ENCODE measurements at places on chromosomes 3 and 15.
A peak's percentile ranks its signal among the peaks of the same experiment; 100 is the strongest.

GRCh38 chr3:149579838-149580542 is 77.8 kb downstream of the WWTR1 start:
- no peak for DNase-seq

GRCh38 chr3:48086705-48087104 is 70.5 kb upstream of the MAP4 start:
- DNase-seq: no peak

- no peak for DNase-seq
These were observed 103.8 kb downstream of the GALK2 start for GRCh38 chr15:49273734-49274318.

- no peak for DNase-seq
These were observed 104.3 kb downstream of the NEO1 start for GRCh38 chr15:73156431-73157191.

- DNase-seq: no peak
These were observed 94.8 kb downstream of the TLE3 start for GRCh38 chr15:70002897-70003296.

GRCh38 chr15:61752001-61752400 is 308.2 kb downstream of the VPS13C start:
- DNase-seq: no peak

DNA sequence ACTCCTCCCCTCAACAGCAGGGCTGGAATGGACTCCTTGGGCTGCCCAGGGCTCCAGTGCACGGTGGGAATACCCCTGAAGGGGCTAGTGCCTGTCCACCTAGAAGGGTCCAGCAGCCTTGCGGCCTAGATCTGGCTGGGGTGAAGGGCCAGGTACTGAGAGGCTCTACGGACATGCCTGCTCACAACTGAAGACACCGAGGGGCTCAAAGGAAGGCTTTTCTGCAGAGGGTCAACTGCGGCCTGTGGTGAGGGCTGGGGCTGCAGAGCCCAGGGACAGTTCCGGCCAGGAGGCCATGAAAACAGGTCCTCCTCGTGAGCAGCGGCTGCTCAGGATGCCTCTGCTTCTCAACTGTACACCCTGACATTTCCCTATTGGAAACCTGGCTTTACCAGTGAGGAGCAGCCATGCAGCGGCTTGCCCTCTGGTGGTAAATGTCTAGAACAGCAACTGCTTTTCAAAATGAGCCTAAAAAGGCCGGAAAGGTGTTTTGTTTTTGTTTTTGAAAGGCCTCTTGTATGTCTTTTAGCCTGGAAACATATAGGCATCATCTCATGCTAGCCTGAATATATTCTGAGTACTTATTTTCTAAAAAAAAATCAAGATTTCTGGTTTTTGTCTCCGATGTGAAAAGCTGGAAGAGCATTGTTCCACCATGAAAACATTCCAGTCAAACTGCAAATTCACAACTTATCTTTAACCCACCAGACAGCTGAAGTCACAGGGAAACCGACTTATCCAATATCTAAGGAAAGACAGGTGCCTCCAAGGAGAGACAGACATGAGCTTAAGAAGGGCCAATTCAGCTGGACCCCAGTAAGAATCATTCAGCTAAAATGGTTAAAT is 163.4 kb downstream of the KLF13 start:
- DNase-seq: peak; percentile 45

DNA sequence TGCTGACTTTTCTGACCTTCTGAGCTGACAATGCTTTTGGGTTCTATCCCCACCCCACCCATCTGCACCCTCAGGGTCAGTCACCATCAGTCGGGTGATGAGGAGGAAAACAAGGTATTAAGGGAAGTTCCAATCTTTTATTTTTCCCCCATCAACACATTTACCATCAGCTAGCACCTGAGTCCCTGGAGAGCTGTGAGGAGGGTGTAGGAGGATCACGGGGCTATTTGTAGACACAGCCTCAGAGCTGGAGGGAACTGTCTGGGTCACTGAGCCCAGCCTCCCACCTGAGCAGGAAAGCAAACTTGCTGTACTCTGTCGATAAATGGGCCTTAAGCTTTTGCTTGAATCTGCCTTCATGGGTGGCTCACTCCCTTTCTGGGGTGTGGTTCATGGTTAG is 24.8 kb upstream of the ZFAND6 start:
- no peak for DNase-seq

DNA sequence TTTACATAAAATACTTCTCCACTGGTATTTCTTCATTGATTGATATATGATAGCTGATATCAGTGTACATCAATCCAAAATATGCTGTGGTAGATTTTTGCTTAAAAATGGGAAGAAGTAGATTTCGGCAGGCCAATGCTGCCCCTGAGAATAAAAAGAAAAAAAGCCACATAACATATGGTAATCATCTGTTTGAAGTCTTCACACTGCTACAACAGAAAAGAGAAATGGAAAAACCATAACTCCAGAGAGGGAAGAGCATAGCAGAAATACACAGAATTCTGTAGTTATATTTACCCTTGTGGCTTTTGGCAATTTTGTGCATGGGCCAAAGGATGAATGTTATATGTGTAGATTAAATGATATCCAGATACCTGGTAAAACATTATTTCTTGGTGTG is 143.1 kb upstream of the KCNMB2 start:
- no peak for DNase-seq

GRCh38 chr3:171809861-171810628 is at the start of gene PLD1:
PLD1 (minus strand) TSS chr3:171810483; CDS start chr3:171738051, 72,432 bp downstream.
- DNase-seq: peak; percentile 46

DNA sequence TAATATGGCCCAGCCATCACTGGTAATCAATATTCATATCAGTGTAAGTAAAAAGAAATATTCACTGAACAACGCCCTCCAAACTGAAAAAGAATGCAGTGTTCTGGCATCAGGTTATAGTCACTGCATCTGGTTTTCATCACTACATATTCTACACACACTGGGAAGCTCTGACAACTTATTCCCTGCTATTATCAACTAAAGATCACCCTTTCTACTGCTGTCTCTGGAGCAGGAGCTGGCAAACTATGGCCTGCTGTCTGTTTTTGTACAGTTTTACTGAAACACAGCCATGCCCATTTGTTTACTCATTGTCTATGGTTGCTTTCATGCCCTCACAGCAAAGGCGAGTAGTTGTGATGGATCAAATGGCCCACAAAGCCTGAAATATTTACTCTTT is 35.3 kb downstream of the TUBGCP4 start:
- DNase-seq: no peak

- DNase-seq: no peak
These were observed 103.1 kb upstream of the TNIK start for GRCh38 chr3:171563298-171563697.

DNA sequence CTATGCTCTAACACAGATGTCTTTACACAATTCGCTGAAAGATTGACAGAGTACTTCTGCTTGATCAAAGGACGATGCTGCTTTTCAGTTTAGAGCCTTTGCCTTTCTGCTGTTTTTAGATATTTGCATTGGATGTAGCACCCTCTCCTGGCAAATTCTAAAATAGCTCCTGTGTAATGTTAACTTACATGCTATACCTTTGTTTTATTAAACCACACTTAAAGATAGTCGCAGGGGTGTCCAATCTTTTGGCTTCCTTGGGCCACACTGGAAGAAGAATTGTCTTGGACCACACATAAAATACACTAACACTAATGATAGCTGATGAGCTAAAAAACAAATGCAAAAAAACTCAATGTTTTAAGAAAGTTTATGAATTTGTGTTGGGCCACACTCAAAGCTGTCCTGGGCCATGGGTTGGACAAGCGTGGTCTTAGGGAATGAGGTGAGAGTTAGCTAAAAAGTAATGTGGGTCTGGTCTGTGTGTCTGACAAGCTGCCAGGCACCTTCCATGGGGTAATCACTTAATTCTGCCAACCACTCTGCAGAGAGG is 62.9 kb downstream of the ATG7 start:
- DNase-seq: no peak

DNA sequence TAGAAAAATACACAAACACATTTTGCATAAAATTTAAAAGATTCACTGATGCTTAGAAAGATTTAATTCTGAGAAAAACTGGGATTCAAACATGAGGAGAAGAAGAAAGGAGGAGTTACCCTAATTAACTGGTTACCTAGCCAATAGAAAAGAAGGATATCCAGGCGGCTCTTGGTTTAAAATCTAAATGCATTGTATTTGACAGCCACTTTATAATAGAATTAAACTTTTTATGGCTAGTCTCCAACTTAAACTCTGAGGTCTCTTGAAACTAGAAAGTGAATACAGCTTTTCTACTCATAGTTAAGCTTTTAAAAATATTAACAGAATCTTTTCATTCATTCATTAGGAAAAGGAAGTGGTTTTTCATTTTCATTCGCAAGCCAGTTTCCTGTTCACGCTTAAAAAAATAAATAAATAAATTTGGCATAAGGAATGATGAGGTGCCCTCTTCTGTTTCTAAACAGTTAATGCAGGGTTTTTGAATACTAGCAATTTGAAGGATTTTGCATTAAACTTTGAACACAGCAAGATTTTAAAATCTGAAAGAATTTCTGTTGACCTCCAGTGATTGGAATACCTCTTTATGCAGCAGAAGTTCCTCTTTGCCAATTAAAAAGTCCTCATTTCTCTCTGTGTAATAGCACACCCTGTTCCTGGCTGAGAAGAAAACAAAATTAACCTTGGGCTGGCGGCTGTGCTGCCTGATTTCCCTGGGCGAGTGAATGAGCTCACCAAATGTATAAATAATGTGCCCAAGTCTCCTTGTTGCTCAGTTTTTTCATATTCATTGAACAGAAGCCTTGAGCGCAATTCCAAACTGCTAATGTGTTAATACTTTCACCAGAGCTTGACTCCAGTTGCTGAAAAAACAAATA is 105.1 kb downstream of the ZMAT3 start:
- DNase-seq: no peak

GRCh38 chr3:124811436-124811835 is 75.7 kb downstream of the ITGB5 start:
- DNase-seq: no peak

DNA sequence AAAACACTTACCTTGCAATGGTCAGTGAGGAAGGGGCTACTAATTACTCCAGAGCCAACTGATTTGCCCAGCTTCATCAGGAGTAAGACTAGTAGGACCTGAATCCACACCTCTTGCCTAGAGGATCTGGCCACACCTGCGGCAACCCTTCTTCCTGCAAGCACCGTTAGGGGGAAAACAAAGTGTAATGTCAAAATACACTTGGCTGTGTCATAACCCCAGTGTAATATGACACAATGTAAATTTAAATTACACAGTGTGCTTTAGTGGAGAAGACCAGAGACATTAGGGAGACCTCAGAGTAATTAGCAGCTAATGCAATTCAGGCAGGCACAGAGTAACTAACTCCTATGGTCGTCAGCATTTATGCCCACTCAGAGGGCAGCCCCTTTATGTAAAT is 308.5 kb upstream of the ARRDC4 start:
- DNase-seq: no peak

DNA sequence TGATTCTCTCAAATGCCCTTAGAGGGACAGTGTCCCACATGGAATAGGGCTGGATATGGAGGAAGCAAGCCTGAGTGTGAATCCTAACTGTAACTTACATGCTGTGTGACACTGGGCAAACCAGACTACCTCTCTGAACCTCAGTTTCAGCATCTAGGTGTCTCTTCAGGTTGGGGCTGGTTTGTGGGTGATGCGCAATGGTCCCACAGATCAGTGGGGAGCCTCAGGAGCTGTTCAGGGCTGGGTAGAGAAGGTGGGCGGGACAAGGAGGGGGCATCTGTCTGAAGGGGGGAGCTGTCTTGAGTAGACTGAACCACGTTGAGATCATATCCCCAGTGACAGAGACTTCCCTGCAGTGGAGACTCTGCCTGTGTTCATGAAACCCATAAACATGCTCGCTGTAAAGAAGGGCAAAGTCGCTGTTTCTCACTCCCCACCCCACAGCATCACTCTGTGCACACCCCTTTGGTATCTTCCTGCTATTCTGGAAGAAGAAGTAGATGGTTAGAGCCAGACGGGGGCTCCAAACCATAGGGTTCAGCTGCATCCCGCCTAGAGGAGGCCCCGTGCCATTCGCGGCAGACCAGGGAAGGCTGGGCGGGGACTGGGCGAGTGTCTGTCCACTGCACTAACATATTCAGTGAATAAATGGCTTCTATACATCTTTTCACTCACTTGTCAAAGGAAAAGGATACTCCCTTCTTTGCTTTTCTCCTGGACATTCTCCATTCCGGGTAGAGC is 28.4 kb downstream of the SRPRB start:
- no peak for DNase-seq

DNA sequence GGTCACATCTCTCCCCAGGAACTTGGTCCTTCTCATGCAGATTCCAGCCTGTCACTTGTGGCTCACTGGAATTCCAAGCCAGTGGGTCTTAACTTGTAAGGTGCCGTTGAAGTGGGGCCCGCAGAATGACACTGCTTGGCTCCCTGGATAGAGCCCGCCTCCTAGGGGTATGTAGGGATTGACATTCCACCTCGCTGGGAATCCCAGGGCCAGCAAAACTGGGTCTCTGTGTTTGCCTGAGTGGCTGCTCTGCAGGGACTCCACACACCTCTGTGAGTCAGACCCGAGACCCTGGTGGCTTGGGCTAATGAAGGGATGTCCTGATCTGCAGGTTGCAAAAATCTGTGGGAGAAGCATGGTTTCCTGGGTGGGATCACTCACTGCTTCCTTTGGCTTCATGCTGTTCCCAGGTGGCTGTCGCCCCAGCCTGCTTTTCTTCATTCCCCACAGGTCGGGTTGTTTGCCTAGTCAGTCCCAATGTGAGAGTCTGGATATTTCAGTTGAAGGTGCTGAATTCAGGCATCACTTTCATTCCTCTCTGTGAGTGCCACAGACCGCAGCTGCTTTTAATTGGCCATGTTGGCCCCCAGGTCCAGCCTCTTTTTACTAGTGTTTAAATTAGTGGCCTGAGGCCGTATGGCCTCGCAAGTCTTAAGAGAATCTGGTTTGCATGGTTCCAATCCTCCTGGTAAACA is 156.0 kb upstream of the TRIM42 start:
- DNase-seq: no peak

DNA sequence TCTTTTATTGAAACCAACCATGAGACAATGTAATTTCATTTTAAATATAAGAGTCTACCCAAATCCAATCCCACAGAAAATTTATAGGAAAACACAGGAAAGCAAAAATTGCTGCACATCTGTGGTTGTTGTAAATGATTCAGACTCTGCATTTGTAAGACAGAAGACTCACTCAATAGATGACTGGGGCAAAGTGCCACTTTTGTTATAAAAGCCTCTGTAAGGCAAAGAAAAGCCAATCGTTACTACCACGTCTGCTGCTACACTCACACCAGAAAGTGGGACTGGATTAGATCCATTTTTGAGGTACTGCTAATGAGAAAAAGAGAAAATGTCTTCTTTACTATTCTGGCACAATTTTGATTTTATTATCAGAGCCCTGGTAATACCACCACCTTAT is 74.9 kb downstream of the SEMA6D start:
- DNase-seq: no peak

GRCh38 chr3:78025916-78026315 is 986.0 kb downstream of the ROBO2 start:
- no peak for DNase-seq

- no peak for DNase-seq
These were observed 298.1 kb upstream of the NECTIN3 start for GRCh38 chr3:110773413-110773954.

- DNase-seq: no peak
These were observed 51.0 kb upstream of the LMCD1 start for GRCh38 chr3:8450618-8451017.
